ENCODE measurements at places on chromosomes 11 and 22. TPM values are rescaled to one million over a fixed set of nuclear protein-coding genes. Genes with fewer than 3 reads are reported as not detected.

The BTG4 gene
- not detected for total RNA-seq

The HBE1 gene
- 3.2 TPM for total RNA-seq

The ANKK1 gene
- 3.3 TPM for total RNA-seq

The PPFIBP2 gene
- 46.6 TPM for total RNA-seq

The LARGE2 gene
- total RNA-seq: 5.1 TPM

The DYNC2H1 gene
- total RNA-seq: 3.1 TPM

The SPTBN2 gene
- total RNA-seq: 0.28 TPM

The SLC17A6 gene
- not detected for total RNA-seq

The KCNJ11 gene
- 0.50 TPM for total RNA-seq

The CBLIF gene
- total RNA-seq: not detected

The OR8D4 gene
- not detected for total RNA-seq

The TCP11L1 gene
- total RNA-seq: 19.3 TPM

The TMA7B gene
- total RNA-seq: 7.8 TPM

The TRPM5 gene
- total RNA-seq: 0.18 TPM

The PGA5 gene
- total RNA-seq: not detected

The FAT3 gene
- total RNA-seq: not detected

The OR52I2 gene
- not detected for total RNA-seq

The CCDC73 gene
- not detected for total RNA-seq

The TEX54 gene
- not detected for total RNA-seq

The SPDYC gene
- total RNA-seq: not detected

The RIMBP3C gene
- not detected for total RNA-seq

The TMPRSS5 gene
- total RNA-seq: 0.86 TPM

The TMEM45B gene
- 22.7 TPM for total RNA-seq

The PLA2G3 gene
- total RNA-seq: not detected

The PLXNB2 gene
- 4.4 TPM for total RNA-seq

The ZNF202 gene
- total RNA-seq: 15.8 TPM

The MISFA gene
- not detected for total RNA-seq

The ACRV1 gene
- total RNA-seq: not detected

The OR52N4 gene
- total RNA-seq: 1.4 TPM

The MMP12 gene
- not detected for total RNA-seq

The OR4A5 gene
- total RNA-seq: not detected

The MYEOV gene
- not detected for total RNA-seq

The ANO5 gene
- total RNA-seq: 0.03 TPM

The APOBEC3A gene
- not detected for total RNA-seq

The OSM gene
- 6.1 TPM for total RNA-seq

The VWA5A gene
- total RNA-seq: 5.9 TPM

The WEE1 gene
- total RNA-seq: 4.5 TPM

The PKNOX2 gene
- total RNA-seq: not detected

The MS4A6A gene
- total RNA-seq: 0.32 TPM

The MIAT gene
- total RNA-seq: 237 TPM

The ZNF215 gene
- not detected for total RNA-seq

The SLC3A2 gene
- total RNA-seq: 244 TPM

The DGAT2 gene
- 0.61 TPM for total RNA-seq
